DND-41 (cell line): ENCODE measurements at places on chromosomes 2 and 18.

GRCh38 chr18:10420561-10421352 lies 33.7 kb upstream of the APCDD1 start:
- peak overlapping the region; percentile 62 for H3K27ac ChIP-seq
- no peaks in the 10 kb centered on the region for H3K36me3 ChIP-seq
- peaks cover 27% of the 10 kb centered on the region for H3K4me1 ChIP-seq
- no peak overlapping the region for H3K4me3 ChIP-seq

- no peak overlapping the region for H3K27ac ChIP-seq
- H3K4me3 ChIP-seq, result no peak overlapping the region
- no peaks in the 10 kb centered on the region for H3K36me3 ChIP-seq
Measured at GRCh38 chr2:180944372-180944771, 36.0 kb upstream of the UBE2E3 start.

GRCh38 chr2:58202404-58202803 lies 38.7 kb downstream of the FANCL start:
- H3K27me3 ChIP-seq, result no peaks in the 10 kb centered on the region
- no peaks in the 10 kb centered on the region for H3K4me1 ChIP-seq
- H3K27ac ChIP-seq, result no peak overlapping the region
- no peak for DNase-seq
- no peak overlapping the region for H3K4me3 ChIP-seq
- H3K36me3 ChIP-seq, result peaks cover 30% of the 10 kb centered on the region

DNA sequence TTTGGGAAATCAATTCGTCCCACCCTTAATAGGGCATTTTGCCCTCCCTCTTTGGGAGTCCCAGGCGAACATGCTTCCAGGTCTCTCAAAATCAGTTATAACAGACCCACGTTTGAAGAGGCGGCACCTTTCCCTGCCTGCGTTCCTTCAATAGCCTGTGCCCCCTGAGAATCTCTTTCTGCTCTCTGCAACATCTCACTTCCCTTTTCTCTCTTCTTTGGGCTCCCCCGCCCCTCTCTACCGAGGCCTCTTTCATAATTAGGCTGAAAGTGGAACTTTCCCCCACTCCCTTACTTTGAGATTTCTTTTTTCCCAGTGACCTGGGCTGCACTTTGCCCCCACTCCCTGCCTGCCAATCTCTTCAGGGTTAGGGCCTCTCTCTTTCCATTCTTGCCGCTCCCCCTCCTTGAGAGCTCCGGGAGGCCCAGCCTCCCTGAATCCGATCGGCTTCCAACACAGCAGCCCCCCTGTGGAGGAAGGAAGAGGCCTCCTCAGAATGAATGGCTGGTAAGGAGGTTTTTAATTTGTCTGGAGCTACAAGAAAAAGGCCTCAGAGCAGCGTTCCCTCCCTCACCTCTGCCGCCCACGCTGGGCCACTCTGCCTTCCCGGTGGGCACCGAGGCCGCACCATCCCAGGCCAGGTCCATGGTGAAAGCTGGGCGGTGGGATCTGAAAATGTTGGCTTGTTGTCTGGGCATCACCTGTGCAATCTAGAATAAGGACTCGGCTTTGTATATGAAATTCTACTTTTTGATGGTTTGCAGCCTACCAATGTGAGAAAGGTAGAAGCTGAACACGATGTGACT lies 162.6 kb upstream of the SIX3 start:
- H3K27me3 ChIP-seq, result no peaks in the 10 kb centered on the region
- H3K36me3 ChIP-seq, result no peaks in the 10 kb centered on the region
- no peak for DNase-seq
- H3K4me1 ChIP-seq, result no peaks in the 10 kb centered on the region
- no peak overlapping the region for H3K27ac ChIP-seq

GRCh38 chr2:217258170-217258569 lies 398.3 kb upstream of the TNP1 start:
- peaks cover 7% of the 10 kb centered on the region for H3K27me3 ChIP-seq
- no peaks in the 10 kb centered on the region for H3K36me3 ChIP-seq
- H3K27ac ChIP-seq, result no peak overlapping the region
- no peak for DNase-seq
- no peaks in the 10 kb centered on the region for H3K4me1 ChIP-seq

DNA sequence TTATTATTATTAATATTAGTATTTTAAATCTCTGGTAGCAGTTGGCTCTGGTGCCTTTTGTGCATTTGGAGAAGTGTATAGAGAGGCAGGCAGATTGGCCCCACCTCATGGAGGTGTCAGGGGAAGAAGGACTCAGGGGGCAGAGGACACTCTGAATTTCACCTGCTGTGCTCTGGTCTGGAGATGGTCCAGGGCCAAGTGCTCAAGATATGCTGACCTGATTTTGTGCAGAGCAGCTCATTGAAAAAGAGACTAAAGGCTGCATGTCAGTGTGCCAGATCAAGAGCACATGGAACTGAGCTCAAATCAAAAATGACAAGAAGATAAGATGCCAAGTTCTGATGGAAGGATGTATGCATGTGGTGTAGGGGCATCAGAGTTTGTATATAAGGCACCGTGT lies 323.6 kb upstream of the TNP1 start:
- H3K36me3 ChIP-seq, result no peaks in the 10 kb centered on the region
- no peak overlapping the region for H3K4me3 ChIP-seq
- no peak for DNase-seq

- H3K36me3 ChIP-seq, result no peaks in the 10 kb centered on the region
- no peak overlapping the region for H3K4me3 ChIP-seq
- no peaks in the 10 kb centered on the region for H3K4me1 ChIP-seq
- H3K27me3 ChIP-seq, result no peaks in the 10 kb centered on the region
- H3K27ac ChIP-seq, result no peak overlapping the region
Measured at GRCh38 chr18:64747803-64748202, 598.9 kb upstream of the LINC00305 start.
